ENCODE measurements at places on chromosomes 1 and 21.

DNA sequence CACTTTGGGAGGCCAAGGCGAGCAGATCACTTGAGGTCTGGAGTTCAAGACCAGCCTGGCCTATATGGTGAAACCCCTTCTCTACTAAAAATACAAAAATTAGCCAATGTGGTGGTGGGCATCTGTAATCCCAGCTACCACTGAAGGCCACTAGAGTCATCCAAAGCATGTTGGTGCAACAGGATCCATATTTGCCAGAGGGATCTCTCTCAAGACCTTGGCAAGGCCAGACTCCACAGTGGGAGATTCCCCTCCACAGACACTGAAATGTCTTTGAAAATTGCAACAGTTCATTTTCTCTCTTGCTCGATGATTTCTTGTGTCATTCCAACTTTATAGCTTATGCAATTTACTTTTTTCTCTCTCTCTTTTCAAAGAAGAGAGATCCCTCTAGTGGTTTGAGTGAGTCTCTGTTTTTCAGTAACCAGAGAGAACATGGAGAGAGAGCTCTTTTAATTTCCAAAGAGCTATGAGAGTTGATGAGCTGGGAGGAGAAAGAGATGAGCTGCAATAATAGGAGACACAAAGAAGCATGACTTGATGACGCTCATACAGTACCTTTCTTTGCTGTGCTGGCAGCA is 176.8 kb upstream of the USP25 start:
- DNase-seq = no peak

DNA sequence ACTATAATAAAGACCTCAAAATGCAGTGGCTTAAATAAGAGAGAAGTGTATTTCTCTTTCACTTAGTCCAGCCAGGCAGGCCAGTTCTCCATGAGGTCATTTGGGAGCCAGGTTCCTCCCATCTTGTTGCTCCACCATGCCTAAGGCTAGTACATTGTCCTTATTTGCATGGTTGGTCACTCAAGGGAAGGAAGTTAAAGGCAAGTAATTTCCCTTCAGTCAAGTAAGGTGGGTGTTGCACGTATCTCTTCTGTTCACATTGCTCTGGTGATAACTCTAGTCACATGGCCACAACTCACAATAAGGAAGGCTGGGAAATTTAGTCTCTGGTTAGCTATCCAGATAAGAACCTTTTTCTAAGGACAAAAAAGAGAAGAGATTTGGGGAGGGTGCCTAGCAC is 27.2 kb upstream of the TADA1 start:
- DNase-seq = no peak

DNA sequence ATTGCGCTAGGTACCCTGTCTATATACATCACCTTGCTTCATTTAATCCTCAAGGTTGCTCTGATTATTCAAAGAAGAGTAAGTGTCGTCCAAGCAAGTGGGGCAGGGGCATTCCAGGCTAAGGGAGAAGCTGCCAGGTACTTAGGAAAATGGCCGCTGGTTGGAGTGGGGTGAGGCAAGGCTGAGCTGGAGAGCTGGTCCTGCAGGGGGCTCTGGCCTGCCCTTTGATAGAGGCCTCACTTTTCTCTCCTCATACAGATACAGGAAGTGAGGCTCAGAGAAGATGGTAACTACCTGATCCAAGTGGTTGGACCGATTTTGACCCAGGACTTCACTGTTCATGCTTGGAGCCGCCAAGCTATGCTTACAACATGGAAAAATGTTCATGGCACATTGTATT is 86.9 kb upstream of the ZBTB40 start:
- no peak for DNase-seq

- no peak for DNase-seq
Measured at GRCh38 chr1:2341706-2342383, 49.5 kb downstream of the MORN1 start.

GRCh38 chr1:85375493-85375892 is 89.5 kb downstream of the DDAH1 start:
- DNase-seq = no peak

DNA sequence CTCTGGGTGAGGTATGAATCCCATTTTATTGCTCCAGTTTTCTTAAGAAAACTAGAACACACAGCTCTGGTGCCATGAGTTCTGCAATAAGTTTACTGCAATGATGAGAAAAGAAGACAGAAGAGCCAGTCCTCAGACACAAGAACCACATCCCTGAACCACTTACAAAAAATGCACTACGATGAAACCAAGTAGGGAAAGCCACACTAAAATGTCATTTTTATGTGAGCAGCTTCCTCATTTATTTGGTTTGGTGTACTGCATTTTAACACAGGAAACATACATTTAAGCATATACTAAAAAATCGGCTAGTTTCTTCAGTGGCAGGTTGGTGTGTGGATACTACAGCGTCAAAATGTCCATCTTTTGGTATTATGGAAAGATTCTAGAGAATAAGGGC is 95.9 kb downstream of the PTPN14 start:
- no peak for DNase-seq

DNA sequence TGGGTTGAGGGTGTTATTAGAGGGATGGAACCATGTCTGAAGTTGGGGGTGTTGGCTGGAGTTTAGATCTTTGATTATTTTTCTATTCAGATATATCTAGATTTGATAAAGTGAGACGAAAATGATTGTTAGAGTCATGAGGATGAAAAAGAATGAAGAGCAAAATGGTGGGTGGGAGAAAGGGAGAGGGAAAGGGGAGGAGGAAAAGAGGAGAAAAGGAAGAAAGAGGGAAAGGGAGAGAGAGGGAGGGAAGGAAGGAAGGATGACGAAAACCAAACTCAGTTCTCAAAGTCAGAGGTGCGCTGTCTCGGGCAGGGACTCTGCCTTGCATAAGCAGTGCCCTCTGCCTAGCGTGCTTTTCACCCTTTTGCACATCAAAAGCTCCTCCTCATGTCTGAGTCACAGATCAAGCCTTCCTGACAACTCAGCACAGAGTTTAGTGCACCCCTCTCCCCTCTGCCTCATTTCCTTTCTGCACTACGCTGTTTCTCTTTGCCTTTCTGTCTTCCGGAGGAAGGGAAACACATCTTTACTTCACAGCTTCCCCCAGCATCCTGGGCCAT is 225.8 kb upstream of the PROX1 start:
- DNase-seq = no peak

GRCh38 chr1:36784147-36784859 is 250.0 kb downstream of the GRIK3 start:
- no peak for DNase-seq

GRCh38 chr21:44477712-44478111 is 22.4 kb downstream of the LRRC3 start:
- no peak for DNase-seq

DNA sequence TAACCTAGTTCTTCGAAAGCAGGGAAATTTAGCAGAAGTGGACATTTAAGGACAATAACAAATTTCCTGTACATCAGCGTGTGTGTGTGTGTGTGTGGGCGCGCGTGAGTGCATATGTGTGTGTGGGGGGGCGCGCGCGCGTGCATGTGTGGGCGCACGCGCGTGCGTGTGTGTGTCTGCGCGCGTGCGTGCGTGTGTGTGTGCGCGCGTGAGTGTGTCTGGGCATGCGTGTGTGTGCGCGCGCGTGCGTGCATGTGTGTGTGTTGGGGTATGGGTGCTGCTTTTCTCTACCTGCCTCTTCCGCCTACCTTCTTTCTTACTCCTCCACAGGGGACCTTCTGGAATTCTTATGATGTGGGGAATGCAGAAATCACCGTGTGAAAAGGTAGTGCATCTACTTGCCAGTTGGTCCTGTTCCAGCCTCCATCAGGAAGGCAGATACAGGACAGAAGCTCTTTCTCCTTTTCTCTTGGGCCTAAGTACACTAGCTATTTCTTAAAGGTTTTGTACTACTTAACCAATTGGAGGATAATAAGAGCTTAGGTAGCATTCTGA is 165.4 kb upstream of the KCNK2 start:
- DNase-seq = no peak

GRCh38 chr1:43358121-43358745 is 548 bp upstream of the CDC20 start:
- peak; percentile 100 for DNase-seq

- no peak for DNase-seq
Measured at GRCh38 chr1:65232461-65232990, 76.8 kb upstream of the DNAJC6 start.

DNA sequence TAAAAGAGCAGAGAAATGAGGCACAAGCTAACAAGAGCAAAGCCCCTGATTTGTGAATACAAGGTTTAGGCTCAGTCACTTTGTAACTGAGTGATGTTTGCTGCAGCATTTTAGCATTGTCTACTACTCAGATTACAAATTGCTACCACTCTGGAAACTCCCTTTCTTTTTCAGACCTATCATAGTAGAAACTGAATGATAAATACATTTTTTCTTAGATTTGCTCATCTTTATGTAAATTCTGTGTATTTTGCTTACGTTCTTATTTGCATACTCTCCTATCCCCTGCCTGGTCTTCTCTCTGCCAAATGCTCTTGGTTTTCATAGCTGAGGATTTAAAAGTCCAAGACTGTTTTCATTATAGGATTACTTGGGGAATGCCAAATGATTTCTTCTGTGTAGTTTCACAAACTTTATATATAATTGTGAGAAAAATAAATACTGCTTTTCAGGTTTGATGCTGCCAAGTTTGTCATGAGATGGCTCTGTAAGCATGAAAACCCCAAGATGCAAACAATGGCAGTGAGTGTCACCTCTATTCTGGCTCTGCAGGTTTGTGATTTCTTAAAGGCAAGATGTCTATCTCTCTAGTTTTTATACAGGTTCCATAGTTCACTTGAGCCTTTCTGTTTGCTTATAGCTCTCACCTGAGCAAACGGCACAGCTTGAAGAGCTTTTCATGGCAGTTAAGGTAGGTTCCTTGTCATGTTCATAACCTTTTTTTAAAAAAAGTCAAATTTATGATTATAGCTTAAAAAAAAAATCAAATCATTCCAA is 24.7 kb downstream of the ZYG11A start:
- DNase-seq = no peak

GRCh38 chr1:209207701-209208286 is 375.7 kb upstream of the CAMK1G start:
- DNase-seq = peak; percentile 72

- no peak for DNase-seq
Measured at GRCh38 chr1:41390166-41390565, 28.9 kb downstream of the FOXO6 start.

DNA sequence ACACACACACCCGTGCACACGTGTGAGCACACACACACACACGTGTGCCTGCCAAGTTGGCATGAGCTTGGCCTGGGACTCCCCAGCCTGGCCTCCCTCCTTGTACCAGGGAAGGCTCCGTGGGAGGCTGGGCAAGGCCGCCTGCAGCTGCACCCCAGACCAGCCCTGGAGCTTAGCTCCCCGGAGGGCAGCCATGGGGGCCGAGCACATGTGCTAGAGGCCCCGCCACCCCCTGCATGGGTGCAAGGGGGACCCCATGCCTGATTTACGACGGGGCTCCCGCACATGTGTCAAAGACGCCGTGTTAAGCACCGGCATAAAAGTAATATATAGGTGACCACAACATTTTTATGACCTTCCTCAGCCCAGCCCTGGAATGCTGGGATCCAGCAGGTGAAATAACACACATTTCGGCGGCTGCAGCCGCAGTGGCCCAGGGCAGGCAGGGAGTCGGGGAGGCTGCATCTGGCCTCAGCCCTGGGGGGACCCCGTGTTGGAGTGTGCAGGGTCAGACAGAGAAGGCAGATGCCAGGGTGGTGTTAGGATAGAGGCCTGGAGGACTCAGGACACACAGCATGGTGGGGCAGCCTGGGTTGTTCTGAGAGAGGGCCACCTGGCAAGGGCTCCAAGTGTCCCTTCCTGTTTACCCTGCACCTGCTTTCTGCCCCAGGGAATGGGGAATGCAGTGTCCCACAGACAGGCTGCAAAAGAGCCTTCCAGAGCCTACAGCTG is 56.3 kb downstream of the WNT9A start:
- peak; percentile 37 for DNase-seq

DNA sequence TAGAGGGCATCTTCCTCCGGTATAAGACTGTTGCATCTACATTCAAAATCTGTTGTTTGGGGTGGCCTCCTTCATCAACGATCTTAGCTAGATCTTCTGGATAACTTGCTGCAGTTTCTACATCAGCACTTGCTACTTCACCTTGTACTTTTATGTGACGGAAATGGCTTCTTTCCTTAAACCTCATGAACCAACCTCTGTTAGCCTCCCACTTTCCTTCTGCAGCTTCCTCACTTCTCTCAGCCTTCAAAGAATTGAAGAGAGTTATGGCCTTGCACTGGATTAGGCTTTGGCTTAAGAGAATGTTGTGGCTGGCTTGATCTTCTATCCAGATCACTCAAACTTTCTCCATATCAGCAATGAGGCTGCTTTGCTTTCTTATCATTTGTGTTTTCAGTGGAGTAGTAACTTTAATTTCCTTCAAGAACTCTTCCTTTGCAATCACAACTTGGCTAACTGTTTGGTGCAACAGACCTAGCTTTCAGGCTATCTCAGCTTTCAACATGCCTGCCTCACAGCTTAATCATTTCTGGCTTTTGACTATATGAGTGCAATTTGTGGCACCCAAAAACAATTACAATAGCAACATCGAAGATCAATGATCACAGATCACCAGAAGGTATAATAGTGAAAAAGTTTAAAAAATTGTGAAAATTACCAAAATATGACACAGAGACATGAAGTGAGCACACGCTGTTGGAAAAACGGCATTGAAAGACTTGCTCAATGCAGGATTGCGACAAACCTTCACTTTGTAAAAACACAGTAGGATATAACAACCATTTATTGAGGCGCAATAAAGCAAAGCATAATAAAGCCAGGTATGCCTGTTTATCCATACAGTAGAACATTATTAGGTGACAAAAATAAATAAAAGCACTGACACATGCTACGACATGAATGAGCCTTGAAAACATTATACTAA is 56.7 kb upstream of the GFI1 start:
- no peak for DNase-seq

- no peak for DNase-seq
Measured at GRCh38 chr21:31997191-31997590, 124.4 kb downstream of the HUNK start.

GRCh38 chr1:211281320-211282022 is 22.3 kb downstream of the RCOR3 start:
- no peak for DNase-seq

- no peak for DNase-seq
Measured at GRCh38 chr1:81598623-81599022, 202.1 kb upstream of the ADGRL2 start.

- no peak for DNase-seq
Measured at GRCh38 chr1:198417039-198417438, 123.4 kb downstream of the ATP6V1G3 start.

GRCh38 chr1:101150670-101151069 is 86.1 kb upstream of the S1PR1 start:
- no peak for DNase-seq

DNA sequence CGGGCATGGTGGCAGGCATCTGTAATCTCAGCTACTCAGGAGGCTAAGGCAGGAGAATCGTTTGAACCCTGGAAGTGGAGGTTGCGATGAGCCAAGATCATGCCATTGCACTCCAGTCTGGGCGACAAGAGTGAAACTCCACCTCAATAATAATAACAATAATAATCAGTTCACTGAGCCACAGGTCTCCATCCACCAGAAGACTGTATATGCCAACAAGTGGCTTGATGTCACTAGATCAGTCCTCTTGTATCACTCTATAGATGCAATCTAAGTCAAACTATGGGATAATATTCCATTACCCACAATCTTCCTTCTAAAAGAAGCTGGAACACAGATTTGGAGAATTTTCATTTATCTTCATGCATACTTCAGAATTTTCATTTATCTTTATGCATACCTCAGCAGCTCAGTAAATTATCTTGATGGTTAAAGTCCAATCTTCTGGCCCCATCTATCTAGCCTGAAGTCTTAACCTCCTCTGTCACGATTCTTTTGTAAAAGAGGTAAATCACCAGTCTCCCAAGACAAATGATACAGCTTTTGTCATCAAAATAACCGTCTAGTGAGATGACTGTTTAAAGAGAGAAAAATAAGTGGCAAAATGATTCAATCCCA is 61.8 kb downstream of the PUM1 start:
- DNase-seq = no peak
